ENCODE measurements at places on chromosomes 1 and 21. TPM values are rescaled to one million over a fixed set of nuclear protein-coding genes. Genes with fewer than 3 reads are reported as not detected.

Gene INTS7
- 30.6 TPM for total RNA-seq

Gene C1orf87
- total RNA-seq, result not detected

Gene SLAMF7
- not detected for total RNA-seq

Gene CLIC6
- 16.3 TPM for total RNA-seq

Gene LCE2A
- total RNA-seq, result not detected

Gene DONSON
- total RNA-seq, result 21.9 TPM

Gene PLA2G5
- not detected for total RNA-seq

Gene RIMKLA
- 3.5 TPM for total RNA-seq
